ENCODE measurements at places on chromosomes 5 and 9. TPM values are rescaled to one million over a fixed set of nuclear protein-coding genes. Genes with fewer than 3 reads are reported as not detected.

DNA sequence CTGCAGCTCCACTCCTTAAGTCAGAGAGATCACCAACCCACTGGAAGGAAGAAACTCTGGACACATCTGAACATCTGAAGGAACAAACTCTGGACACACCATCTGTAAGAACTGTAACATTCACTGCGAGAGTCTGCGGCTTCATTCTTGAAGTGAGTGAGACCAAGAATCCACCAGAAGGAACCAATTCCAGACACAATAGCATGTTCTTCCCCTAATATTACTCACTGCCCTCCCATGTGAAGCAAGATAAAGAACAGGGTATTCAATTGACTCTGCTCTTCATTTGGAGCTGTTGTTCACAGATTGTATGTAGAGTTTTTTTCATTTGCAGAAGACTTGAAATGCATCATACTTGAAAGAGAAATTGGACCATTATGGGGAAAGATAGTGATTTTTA is 10.8 kb downstream of the SAXO1 start:
- DNase-seq: no peak

The RASEF gene
- total RNA-seq: 0.12 TPM

The ERAP2 gene
- 2.2 TPM for total RNA-seq

The ZNF658 gene
- total RNA-seq: 4.0 TPM
